Activated T-helper 1 cell treated with anti-CD3 and anti-CD28 coated beads, Interleukin-12 subunit alpha, Interleukin-12 subunit beta, Interleukin-2, Interleukin-4 antibody, amounts not matched to agents 30 ng/mL and 10 ng/mL and 1 ng/mL, durations not matched to agents 14 hours and 24 hours and 36 hours (primary cell): ENCODE measurements at places on chromosomes 16 and 17. TPM values are rescaled to one million over a fixed set of nuclear protein-coding genes. Genes with fewer than 3 reads are reported as not detected.

GRCh38 chr17:74020522-74020921 is 183.0 kb upstream of the RPL38 start:
- no peak for DNase-seq
- H3K4me1 ChIP-seq, result no peaks in the 10 kb centered on the region
- H3K27ac ChIP-seq, result no peak overlapping the region
- no peaks in the 10 kb centered on the region for H3K36me3 ChIP-seq
- peaks cover 9% of the 10 kb centered on the region for H3K27me3 ChIP-seq

Gene TMEM88
- 7.4 TPM in 2 replicates for total RNA-seq

Gene TBC1D3H
- total RNA-seq, result not detected in 2 replicates

DNA sequence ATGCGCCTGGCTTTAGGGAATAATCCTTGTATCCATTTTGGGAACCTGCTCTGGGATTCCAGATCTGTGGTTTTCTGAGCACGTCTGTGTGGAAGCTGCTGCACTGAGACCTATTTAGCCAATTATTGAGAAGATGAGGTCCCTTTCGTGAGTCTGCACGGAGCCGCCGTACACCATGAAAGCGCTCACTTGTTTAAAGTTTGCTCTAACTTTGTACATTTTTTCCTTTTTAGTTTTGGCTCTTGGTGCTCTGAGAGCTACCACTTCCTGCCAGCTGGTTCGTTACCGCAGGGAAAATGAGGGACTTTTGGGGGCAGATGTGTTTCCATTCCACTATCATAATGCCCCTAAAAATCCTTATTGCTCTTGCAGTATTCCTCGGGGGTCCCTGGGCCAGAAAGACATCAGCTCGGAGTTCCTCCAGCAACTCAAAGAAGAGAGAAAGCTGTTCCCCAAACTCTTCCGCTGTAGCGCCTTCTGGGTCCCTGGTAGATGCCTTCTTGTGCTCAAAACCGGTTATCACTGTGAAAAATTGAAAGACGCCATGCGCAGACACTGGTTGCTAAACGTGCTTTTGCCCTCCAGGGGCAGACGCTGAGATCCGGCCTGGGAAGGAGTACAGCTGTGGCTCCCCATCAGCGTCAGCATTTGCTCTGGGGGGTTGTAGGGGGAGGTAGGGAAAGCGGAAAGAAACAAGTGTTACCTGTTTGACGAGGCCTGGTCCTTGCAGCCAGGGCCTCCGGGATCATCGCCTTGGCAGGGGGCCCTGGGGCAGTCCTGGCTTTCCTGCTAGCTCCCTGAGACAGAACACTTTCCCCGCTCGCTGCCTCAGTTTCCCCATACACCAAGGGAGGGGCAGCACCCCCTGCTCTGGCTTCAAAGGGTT is 238.1 kb downstream of the MRTFB start:
- peaks cover 17% of the 10 kb centered on the region for H3K4me1 ChIP-seq
- peaks cover 14% of the 10 kb centered on the region for H3K27me3 ChIP-seq
- peak; percentile 11 for DNase-seq
- H3K4me3 ChIP-seq, result peak overlapping the region; percentile 37

DNA sequence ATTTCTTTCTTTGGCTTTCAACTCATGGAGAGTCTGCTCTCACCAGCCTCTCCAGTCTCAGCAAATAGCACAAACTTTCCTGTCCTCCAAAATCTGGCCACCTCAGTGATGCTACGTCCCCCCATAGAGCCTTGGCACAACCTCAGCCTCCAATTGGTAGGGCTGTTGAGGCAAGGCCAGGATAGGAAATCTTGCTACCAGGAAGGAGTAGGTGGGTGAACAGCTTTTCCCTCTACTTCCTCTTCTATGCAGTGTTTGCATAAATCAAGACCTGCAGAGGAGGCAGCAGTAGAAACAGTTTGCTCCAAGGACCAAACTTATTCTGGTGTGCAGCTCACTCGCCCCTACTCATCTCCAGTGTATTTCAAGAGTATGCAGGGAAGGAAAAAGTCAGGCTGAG is 701 bp upstream of the DPEP2 start:
- no peak for DNase-seq
- H3K4me3 ChIP-seq, result peak overlapping the region; percentile 85
- H3K4me1 ChIP-seq, result peaks cover 34% of the 10 kb centered on the region
- peaks cover 2% of the 10 kb centered on the region for H3K36me3 ChIP-seq

DNA sequence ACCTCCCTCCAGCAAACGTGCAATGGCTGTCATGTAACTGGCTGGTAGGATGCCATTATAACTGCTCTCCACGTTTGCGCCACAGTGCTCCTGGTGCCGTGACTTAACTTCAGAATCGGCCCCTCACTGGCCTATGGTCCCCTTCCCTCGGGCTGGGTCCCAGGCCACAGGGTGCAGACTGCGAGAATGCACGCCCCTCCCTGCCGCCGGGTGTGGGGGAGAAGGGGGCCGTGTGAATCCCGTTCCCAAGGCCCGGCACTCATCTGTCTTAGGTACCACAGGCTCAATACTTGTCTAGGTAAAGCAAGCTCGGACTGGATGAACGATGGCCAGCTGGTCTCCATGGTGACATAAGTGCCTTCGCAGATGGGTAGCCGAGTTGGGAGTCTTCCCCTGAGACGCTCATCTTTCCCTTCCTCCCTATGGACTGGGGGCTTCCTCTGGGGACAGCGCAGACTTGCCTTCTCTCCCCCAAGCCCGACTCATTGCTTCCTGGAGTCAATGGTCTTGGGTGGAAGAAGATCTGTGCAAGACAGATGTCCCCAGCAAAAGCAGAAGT is 37.8 kb downstream of the TIMM22 start:
- H3K4me3 ChIP-seq, result no peak overlapping the region
- H3K4me1 ChIP-seq, result no peaks in the 10 kb centered on the region
- no peak for DNase-seq
- no peaks in the 10 kb centered on the region for H3K36me3 ChIP-seq
- H3K27me3 ChIP-seq, result no peaks in the 10 kb centered on the region
